ENCODE measurements at places on chromosomes 13 and 19. TPM values are rescaled to one million over a fixed set of nuclear protein-coding genes. Genes with fewer than 3 reads are reported as not detected.

DNA sequence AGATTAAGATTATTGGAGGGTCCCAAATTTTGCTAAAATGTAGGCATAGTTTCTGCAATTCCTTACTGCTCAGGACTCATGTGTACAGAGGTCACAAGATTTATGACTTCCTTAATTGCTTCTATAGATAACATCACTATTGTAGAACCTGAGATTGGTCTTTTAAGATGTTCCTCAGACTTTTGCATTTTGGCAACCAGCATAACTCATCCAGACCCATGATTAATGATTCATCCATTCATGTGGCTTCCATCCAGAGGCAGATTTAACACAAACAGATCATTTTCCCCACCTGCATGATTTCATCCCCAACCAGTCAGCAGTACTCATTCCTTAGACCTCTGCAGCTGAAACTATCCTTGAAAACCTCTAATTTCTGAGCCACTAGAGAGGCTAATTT is 34.5 kb upstream of the CEACAM8 start:
- H3K27me3 ChIP-seq, result peaks cover 6% of the 10 kb centered on the region
- H3K36me3 ChIP-seq, result peaks cover 4% of the 10 kb centered on the region
- DNase-seq, result no peak

DNA sequence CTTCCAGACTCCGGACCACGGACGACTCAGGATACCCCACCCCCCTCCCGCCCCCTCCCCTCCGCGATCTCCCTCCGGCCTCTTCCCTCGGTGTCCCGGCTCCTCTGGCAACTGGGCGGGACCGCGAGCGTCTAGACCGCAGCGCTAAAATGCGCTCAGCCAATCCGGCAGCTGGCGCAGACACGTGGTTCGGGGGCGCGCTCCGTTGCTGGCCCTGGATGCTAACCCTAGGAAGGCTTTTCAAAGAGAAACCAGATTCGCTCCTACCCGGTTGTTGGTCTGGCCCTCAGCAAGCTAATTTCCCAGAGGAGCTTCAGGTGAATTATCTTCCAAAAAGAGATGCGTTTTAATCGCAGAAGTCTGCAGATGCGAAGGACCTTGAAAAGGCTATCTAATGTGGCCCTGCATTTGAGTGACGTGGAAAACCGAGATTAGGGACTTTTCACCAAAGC is at the start of gene DZIP1:
Gene DZIP1 (minus strand): TSS at position 106 of the 452 bp plus-strand sequence. CDS start 2,677 bp downstream, outside the sequence.
- peaks cover 10% of the 10 kb centered on the region for H3K27me3 ChIP-seq
- H3K36me3 ChIP-seq, result no peaks in the 10 kb centered on the region
- DNase-seq, result peak; percentile 87
- peak within 1 kb of the TSS; percentile 88 for H3K4me3 ChIP-seq

GRCh38 chr13:101695870-101696516 is 243.5 kb downstream of the ITGBL1 start:
- no peak for DNase-seq
- H3K27me3 ChIP-seq, result no peaks in the 10 kb centered on the region
- no peaks in the 10 kb centered on the region for H3K36me3 ChIP-seq
- no peak overlapping the region for H3K4me3 ChIP-seq
- peaks cover 21% of the 10 kb centered on the region for H3K4me1 ChIP-seq

DNA sequence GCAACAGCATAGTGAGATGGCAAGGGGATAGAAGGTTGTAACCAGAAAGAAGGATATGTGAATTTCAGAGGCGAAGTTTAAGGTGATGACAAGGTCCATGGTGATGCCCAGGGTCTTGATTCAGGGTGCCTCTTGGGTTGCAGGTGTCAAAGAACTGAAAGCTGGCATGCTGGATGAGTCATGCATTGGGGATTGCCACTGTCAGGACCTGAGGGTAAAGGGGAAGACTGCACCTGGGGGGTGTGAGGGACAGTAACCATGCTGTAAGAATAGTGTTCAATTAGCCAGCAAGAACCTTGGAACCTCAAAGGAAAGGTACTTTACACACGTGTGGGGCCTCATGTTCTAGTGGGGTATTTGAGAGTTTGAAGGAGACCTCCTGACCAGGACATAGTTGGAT is 279.6 kb downstream of the SLC7A1 start:
- H3K4me3 ChIP-seq, result no peak overlapping the region
- H3K4me1 ChIP-seq, result peaks cover 11% of the 10 kb centered on the region
- no peak overlapping the region for H3K27ac ChIP-seq
- no peaks in the 10 kb centered on the region for H3K27me3 ChIP-seq
- peaks cover 5% of the 10 kb centered on the region for H3K36me3 ChIP-seq
- no peak for DNase-seq

The GPR183 gene
- total RNA-seq, result not detected

The TMEM161A gene
- 16.2 TPM for total RNA-seq
